ENCODE measurements at places on chromosomes 11 and 22.
A peak's percentile ranks its signal among the peaks of the same experiment; 100 is the strongest.

DNA sequence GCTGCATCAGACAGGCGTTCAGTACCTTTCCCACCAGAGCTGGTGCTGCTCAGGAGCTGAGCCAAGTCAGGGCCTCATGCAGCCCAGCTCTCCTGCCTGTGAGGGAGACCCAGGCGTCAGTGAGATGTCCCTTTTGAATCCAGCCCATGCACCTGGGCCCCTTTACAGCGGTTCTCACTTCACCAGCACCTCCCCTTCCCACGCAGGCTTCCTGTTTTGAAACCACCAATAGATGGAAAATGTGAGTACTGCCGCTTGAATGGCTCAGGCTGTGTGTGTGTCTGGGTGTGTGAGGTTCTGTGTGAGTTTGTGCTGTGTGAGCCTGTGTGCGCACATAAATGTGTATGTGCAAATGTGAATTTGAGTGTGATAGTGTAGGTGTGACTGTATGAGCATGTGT lies 88.4 kb downstream of the UBASH3B start:
- peak; percentile 72 for DNase-seq

DNA sequence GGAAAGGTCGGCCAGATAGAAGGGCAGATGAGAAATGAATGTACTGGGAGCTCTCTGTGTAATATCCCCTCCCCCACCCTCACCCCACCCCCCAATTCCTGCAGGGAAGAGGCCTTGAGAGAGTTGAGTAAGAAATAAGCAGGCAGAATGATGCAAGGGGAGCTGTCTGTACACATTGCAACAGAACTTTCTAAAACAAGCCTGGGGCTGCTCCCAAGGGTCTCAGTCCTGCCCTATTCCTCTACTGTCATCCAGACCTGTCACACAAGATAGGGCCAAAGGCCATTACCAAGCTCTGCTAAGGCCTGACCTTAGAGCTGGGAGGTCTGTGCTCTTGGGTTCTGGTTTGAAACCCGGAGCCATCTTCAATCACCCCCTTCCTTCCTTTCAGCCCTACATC lies 5.7 kb upstream of the DGAT2 start:
- no peak for DNase-seq

GRCh38 chr11:118609380-118610224 lies 2.2 kb downstream of the PHLDB1 start:
- peak; percentile 33 for DNase-seq

- no peak for DNase-seq
These were observed 171.4 kb upstream of the BLID start for GRCh38 chr11:122287401-122287800.

DNA sequence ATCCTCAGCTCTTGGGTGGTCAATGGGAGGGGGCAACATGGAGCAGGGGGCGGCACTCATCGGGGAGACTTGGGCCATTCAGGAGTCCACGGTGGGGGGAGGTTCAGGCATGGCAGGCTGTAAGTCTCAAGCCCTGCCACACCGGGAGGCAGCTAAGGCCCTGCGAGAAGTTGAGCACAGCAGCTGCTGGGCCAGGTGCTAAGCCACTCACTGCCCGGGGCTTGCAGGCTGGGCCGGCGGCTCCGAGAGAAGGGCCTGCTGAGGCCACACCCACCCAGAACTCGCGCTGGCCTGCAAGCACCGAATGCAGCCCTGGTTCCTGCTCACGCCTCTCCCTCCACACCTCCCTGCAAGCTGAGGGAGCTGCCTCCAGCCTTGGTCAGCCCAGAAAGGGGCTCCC lies 131.4 kb downstream of the OR4C45 start:
- DNase-seq: no peak

DNA sequence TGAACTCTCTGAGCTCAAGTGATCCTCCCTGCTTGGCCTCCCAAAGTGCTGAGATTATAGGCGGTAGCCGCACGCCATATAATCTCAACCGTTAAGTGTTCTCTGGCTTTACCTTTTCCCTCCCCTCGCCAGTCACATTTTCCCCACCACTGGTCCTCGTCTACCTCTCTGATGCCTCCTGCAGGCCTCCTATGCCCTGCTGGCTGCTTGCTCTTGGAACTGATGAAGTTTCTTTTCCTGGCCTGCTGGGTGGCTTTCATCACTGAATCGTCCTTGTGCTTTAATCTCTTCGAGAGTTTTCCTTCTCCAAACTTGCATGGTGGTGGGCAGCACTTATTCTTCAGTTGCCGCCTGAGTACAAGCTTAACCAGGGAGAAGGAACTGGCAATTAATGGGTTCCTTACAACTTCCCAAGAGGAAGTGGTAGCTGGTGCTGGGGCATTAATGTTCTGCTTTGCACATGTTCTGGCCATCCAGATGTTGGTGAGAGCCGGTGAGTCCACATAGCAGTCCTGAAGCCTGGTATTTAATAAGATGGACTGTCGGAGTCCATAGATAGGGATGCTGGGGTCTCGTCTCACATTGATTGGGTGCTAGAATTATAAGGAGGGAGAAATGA lies 1.3 kb downstream of the C22orf31 start:
- no peak for DNase-seq

GRCh38 chr11:62860835-62861563 lies 19.7 kb upstream of the SLC3A2 start:
- DNase-seq: no peak

DNA sequence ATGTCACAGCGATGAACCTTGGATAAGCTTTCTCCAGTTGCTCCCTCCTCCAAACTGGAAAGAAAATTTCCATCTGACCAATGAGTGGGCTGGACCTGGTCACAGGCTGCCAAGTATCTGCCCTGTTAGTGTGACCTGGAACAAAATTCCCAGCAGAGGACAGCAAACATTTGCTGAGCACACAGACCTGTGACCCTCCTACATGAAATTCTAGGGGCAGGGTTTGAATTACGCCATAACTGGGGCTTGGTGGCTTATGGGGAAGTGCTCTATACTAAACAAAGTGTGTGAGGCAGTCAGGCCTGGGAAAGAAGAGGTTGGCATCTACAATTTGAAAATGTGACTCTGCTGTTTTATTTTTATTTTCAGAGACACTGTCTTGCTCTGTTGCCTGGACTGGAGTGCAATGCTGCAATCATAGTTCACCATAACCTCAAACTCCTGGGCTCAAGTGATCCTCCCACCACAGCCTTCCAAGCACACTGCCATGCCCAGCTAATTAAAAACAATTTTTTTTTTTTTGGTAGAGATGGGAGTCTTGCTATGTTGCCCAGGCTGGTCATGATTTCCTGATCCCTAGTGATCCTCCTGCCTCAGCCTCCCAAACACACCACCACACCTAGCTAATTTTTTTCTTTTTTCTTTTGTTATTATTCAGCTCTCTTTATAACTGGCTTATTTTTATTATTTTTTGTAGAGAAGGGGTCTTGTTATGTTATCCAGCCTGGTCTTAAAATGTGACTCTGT lies 13.6 kb upstream of the XBP1 start:
- peak; percentile 14 for DNase-seq

- DNase-seq: no peak
These were observed 5.1 kb upstream of the IGSF9B start for GRCh38 chr11:133961890-133962289.

GRCh38 chr11:77211040-77211451 lies 83.0 kb downstream of the MYO7A start:
- DNase-seq: no peak

DNA sequence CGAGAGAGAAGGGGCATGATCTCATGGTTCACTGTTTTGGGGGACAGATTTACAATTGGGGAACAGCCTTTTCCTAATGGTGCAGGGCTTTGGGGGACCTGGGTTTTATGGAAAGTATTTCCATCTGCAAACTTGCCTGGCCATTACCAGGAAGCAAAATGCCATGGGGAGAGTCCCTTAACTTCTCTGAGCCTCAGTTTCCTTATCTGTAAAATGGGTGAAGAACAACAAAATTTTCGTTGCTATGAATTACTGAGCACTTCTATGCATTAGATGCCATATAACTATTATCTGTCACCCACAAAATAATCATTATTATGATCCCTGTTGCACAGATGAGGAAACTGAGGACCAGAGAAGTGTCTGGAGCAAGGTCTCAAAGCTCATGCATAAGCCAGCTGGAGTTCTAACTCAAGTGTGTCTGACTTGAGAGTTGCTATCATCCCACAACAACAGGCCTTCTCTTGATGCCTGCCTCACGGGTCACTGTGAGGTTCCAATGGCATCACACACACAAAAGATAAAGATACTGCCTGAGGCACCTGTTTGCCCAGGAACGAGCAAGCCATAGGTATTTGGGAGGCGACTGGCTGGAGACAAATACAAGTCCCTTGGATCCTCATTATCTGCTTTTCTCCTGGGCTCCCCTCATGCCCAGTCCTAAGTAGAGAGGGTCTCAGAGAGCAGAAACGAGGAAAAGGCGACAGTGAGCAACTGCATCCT lies 15.8 kb downstream of the TPST2 start:
- no peak for DNase-seq

DNA sequence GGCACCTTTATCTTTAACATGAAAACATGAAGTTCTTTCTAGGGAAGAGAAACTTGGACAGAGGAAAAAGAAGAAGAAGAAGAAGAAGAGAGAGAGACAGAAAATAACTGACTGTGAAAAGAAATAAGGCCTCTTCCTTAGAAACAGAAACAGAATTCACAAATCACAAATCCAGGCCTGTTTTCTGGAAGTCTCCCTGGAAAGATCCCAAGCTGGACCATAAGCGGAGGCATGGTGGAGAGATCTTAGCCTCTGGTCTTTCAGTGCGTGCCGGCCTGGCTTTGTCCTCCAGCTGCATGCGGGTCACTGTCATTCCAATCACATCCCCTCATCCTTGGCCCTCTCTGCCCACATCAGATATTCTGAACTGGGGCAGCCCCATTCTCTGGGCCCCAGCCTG lies 6.9 kb downstream of the FXYD6 start:
- DNase-seq: no peak

- DNase-seq: no peak
These were observed 2.9 kb downstream of the BCR start for GRCh38 chr22:23183061-23183698.

GRCh38 chr11:290621-291231 lies 1.8 kb downstream of the PGGHG start:
- no peak for DNase-seq

- DNase-seq: no peak
These were observed 22.0 kb downstream of the OVOL1 start for GRCh38 chr11:65808744-65809341.

- no peak for DNase-seq
These were observed 21.2 kb downstream of the SLC5A12 start for GRCh38 chr11:26700574-26701235.

GRCh38 chr11:102118937-102119336 lies 8.7 kb downstream of the YAP1 start:
- no peak for DNase-seq

All from CD4-positive, alpha-beta T cell treated with Interferon gamma for 1 hour (primary cell).